Psoas muscle (tissue), 8 donors: ENCODE measurements at places on chromosomes 11 and 22.

DNA sequence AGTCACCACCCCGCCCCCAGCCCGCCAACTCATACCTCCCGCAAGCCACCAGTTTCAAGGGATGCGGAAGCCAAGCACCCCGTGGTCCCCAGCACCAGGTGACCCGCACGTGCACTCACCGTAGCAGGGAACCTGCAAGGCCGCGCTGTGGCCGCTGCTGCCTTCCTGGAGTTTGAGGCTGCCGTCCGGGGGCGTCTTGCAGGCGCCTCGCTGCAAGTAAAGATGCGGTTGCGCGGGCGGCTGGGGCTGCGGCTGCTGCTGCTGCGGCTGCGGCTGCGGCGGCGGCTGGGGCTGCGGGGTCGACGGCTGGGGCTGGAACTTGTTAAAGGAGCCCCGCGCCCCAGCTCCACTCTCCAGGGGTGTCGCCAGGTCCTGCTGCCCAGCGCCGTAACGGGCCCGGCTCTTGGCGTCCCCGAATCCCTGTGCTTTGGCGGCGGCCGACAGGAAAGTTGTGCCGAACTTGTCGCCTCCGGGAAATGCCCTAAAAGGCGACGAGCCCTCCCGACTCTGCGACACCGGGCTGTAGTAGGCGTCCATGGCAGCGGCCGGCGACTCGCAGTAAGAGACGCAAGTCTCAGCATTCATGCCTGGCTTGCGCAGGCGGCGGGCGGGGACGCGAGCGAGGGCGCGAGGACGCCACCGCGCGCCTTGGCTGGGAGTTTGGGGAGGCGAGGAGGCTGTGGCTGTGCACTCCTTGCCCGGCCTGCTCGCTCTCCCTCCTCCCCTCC is at the start of gene ALX4:
Gene ALX4 (minus strand): TSS at position 662 of the 728 bp plus-strand sequence. CDS start 77 bp downstream, at position 585.
- DNase-seq = peak; percentile 65

- DNase-seq = no peak
Observed at GRCh38 chr11:88414981-88415413, 77.5 kb upstream of the CTSC start.

GRCh38 chr11:92413757-92414513 is 189.3 kb downstream of the FAT3 start:
- DNase-seq = no peak

DNA sequence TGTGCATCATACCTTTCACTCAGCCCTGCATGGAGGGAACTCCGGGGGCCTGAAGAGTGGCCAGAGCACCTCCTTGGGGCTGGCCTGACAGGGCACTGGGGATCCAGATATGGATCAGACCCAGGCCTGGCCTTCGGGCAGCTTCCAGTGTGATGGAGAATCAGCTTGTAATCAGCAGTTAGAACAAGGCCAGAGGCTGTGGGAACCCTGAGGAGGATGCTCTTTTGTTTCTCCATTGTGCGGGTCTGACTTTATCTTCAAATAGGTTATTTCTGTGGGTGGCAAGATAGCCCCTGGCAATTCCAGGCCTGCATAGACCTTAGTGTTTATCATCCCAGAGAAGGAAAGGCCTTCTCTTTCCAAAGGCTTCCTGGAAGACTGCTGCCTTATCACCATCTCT is 12.3 kb downstream of the DGAT2 start:
- no peak for DNase-seq

GRCh38 chr11:77407613-77408012 is 66.3 kb downstream of the PAK1 start:
- DNase-seq = peak; percentile 52

DNA sequence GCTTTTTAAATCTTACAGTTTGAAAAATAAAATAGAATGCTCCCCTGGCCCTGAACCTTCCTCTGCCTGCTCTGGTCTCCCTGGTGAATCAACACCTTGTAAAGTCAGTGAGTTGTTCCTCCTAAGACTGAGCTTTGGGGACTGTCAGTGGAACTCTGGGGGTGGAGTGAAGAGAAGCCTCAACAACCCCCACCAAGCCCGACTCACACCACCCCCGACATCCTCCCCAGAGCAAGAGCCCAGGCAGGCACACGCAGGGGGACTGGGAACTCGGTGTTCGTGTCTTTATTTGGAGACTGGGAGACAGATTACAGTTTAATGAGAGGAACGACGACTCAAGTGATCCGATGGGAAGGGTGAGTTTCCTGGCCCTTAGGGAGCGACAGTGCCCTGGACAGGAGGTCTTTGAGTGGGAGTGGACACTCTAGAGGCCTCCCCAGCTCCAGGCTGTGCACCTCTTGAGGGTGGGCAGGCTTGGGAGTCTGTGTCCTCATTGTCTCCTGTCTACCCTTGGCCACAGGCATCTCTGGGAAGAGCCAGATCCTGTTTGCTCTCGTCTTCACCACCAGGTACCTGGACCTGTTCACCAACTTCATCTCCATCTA is 6.2 kb downstream of the KDELR3 start:
- DNase-seq = no peak

GRCh38 chr22:26210334-26210733 is 41.1 kb downstream of the SEZ6L start:
- no peak for DNase-seq

DNA sequence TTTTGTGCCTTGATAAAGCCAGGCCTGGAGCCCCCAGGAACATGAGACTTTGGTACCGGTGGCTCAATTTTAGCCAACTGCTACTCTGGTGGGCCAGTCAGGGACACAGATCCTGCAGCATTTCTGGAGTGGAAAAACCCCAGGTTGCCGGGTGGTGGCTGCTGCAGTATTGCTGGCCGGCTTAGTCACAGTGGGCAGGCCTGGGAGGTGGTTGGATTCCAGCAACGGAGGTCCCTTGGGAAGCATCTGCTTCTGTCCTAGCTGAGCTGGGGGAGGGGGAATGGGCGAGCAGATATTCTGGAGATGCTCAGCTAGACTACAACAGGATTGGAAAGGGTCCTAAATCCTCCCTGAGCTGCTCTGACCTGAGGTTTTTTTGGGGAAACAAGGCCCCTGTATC is 31.6 kb upstream of the ACCSL start:
- peak; percentile 78 for DNase-seq

DNA sequence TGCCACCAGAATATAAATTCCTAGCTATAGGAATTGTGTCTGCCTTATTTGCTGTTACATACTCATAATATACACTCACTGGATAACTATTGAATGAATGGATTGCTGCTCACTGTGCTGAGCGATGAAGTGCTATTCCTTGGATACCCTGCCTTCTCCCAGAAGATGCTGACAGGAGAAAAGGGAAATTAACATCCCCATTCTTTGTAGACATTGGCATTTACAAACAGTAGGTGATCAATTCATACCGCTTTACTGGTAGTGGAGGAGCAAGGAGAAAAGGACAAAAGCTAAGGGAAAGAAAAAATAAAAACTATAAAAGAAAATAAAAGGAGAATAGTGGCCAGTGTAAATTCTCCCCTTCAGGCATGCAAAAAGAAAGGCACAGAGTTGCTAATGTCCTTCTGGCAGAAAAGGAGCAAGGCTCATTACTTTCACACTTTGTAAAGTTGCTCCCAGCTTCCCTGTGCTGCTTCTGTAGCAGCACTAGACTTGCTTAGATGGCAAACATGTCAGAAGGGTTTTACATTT is 183.0 kb downstream of the LUZP2 start:
- no peak for DNase-seq

DNA sequence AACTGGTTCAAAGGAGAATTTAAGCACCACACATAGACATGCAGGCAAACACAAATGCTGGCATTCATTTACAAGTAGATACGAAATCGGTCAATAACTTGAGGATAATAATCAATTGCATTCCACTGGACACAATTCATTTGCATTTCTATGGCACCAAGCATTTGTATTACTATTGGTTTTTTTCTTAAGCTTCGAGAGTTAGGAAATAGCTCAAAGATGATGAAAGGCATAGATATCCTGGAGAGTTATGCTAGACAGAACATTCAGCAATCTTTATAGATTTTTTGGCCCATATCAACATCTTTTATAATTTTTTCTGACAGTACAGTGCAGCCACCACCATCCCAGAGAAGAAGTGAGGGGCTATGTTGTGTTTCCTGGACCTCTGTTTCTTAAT is 544.4 kb downstream of the MIAT start:
- DNase-seq = no peak

- peak; percentile 56 for DNase-seq
Observed at GRCh38 chr22:42623756-42624441, 9.2 kb upstream of the POLDIP3 start.

DNA sequence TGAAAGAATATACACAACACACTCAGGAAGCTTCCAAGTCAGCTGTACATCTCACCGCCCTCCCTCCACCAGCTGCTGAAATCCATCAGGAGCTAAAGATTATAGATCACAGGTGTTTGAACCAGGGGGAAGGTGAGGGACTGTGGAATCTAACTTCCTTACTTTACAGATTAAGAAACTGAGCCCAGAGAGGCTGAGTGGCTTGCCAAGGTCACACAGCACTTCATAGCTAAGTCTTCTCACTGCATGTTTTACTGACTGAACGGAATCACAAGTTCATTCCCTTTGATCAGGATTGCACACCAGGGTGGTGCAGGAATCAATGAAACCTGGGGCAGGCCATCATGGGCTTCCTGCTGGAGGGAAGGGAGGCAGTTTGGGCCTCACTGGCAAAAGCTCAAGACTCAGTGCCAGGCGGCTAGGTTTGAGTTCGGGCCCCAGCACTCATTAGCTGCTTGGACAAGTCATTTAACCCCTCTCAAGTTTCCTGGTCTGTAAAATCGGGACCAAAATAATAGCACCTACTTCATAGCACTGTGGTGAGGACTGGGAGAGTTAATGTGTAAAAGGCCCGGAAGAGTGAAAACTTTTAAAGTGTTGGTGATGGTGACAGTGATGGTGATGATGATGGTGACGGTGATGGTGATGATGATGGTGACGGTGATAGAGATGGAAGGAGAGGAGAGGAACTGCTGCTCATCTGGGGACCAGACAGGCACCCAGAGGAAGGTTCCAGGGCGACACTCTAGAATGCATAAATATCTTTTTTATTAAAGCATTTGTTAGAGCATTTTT is 8.2 kb downstream of the CD5 start:
- DNase-seq = no peak

- DNase-seq = no peak
Observed at GRCh38 chr22:43228330-43228729, 41.4 kb upstream of the TTLL12 start.

DNA sequence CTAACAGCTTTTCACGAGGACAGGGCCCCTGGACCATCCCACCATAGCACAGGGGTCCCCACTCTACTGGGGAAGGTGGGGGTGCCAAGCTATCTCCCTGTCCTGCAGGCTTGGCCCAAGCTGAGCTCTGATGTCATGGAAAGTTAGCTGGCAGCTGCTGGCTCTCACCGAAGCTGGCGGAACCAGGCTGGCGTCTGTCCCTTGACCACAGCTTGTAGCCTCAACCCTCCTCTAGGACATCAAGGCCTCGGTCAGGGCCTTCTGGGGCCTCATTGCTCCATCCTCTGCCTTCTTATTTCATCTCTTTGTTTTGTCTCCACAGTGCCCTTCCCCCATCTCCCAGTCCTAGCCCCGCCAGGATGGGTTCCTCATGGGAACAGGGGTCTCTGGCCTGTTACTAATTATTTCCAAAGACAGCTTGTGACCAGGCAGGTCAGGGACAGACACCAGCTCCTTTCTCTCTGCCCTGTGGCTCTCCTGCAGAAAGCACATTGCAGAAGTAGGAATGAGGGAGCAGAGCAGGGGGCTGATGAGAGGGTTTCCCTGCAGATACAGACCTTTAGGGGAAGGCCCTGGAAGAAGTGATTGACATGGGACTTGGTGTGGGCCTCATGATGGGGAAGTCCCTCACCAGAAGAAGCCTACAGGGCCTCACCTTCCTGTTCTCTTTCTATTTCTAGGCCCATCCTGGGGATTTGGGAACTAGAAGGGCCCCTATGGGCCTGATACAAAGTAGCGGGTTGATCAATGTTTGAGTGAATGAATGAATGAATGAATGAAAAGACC is 97.5 kb upstream of the ALX4 start:
- DNase-seq = no peak

DNA sequence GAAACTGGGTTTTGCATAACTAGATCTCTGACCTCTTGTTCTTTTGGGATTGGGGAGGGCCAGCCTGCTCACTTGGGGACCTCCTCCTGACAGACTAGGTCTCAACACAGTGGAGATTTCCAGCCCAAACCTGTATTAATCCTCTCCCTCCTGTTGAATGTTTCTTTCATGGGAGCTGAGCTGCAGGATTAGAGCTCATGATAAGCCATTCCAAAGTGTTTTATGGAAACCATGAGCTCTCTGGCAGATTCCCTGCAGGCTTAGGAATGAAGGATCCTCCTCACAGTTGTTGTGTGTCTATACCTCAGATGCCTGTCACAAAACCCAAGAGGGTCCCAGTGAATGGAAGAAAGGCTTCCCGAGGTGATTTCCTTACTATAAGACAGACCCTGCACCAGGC is 248.4 kb upstream of the B3GAT1 start:
- DNase-seq = no peak

GRCh38 chr11:20050551-20051333 is 109.5 kb downstream of the DBX1 start:
- no peak for DNase-seq

DNA sequence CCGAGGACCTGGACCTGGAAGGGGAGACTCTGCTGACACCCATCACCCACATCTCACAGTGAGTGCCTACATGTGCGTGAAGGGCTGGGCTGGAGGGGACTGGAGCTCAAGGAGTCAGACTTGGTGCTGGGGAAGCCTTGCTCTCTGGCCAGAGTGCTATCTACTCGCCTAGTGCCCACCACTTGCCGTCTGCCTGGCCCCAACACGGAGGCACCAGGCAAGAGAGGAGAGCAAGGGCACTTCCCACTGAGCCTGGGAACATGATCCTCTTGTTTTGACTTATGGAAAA is 37.8 kb downstream of the KCNQ1OT1 start:
- no peak for DNase-seq

DNA sequence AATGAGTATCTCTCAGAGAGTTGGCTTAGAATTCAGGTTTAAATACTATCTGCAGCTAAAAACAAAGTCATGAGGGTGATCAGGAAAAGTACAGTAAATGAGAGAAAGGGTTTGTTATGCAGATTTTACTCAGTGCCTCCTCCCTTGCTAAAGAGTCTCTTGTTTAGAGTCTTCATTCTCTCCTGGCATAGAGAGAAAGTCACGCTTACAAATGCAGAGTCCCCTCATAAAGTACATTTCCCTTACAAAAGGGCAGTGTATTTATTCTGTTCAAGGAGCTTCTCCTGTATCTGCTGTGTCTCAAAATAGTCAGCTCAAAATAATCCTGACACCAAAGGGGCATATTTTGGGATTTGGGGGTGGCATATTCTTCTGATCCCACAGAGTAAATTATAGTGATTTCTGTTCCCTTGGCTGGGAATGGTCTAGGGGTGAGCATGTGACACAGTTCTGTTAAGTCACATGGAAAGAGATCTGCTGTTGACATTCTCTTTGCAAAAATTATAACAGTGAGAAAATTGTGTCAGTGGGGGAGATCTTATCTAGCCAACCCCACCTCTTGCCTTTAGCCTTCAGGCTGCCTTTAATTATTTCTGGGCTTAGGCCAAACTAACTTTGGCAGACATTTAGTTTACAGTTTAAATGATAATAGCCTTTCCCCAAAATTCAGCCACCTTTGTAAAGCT is 102.9 kb downstream of the MTNR1B start:
- DNase-seq = no peak

DNA sequence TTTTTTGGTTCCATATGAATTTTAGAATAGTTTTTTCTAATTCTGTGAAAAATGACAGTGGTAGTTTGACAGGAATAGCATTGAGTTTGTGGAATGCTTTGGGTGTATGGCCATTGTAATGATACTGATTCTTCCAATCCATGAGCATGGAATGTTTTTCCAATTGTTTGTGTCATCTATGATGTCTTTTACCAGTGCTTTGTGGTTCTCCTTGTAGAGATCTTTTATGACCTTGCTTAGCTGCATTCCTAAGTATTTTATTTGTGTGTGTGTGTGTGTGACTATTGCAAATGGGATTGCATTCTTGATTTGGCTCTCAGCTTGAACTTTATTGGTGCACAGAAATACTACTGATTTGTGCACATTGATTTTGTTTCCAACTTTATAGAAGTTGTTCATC is 3.0 kb upstream of the CSF2RB start:
- DNase-seq = no peak
